Dermis blood vessel endothelial cell (primary cell): ENCODE measurements at places on chromosomes 2 and 18. TPM values are rescaled to one million over a fixed set of nuclear protein-coding genes. Genes with fewer than 3 reads are reported as not detected.

Gene CTAGE1
- not detected in 2 replicates for total RNA-seq

Gene SPDYA
- 0.34 and 0.56 TPM in 2 replicates for total RNA-seq

Gene PTPRN
- total RNA-seq: 0.17 TPM in 1 of 2 replicates, not detected in the other

Gene ACVR1C
- total RNA-seq: 0.17 TPM in 1 of 2 replicates, not detected in the other

Gene SERPINB2
- total RNA-seq: not detected in 2 replicates

Gene PAX3
- total RNA-seq: not detected in 2 replicates

Gene RMND5A
- total RNA-seq: 80.9 and 91.2 TPM in 2 replicates

Gene TNFRSF11A
- total RNA-seq: 30.3 and 41.7 TPM in 2 replicates
